ENCODE measurements at places on chromosomes 11 and 22.
A peak's percentile ranks its signal among the peaks of the same experiment; 100 is the strongest.

- no peak for DNase-seq
These were observed 211.4 kb downstream of the ETS1 start for GRCh38 chr11:128375961-128376360.

GRCh38 chr11:61442616-61443015 lies 12.7 kb downstream of the SDHAF2 start:
- no peak for DNase-seq

- DNase-seq = no peak
These were observed 94.4 kb downstream of the SCN3B start for GRCh38 chr11:123560006-123560405.

GRCh38 chr22:25110846-25111578 lies 88.6 kb upstream of the CRYBB3 start:
- peak; percentile 79 for DNase-seq

- no peak for DNase-seq
These were observed 3.1 kb downstream of the BCO2 start for GRCh38 chr11:112178428-112178827.

GRCh38 chr22:32699686-32700085 lies 101.8 kb upstream of the TIMP3 start:
- DNase-seq = no peak

DNA sequence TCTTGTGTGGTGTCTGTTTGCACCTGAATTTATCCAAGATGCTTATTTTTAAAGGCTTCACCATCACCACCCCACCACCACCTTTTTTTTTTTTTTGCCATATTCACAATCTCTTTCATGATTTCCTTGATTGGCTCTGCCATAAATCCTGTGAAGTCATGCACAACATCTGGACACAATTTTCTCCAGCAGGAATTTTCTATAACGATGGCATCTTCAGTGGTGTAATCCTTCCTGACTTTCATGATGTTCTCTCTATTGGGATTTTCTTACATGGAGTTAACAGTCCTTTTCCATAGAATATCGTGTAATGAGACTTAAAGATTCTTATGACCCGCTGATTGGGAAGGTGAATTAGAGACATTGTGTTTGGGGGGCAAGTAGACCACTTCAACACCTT lies 17.8 kb downstream of the ZFP91 start:
- DNase-seq = no peak

DNA sequence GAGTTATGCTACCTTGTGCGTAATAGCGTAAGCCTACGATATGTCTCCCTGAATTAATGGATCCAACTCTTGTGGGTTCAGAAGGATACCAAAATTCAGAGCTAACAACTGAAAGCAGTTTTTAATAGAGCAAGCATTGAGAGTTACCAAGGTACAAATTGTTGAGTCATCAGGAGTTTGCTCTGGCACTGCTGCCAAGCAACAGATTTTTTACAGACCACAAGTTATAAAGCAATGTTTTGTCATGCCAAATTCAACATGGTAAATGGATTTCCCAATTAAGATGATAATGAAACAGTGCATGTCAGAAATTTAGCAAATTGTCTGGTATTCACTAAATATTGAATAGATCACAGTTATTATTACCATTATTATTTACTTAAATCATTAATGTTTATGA lies 295.6 kb downstream of the NELL1 start:
- no peak for DNase-seq

GRCh38 chr11:98964146-98964545 lies 56.6 kb upstream of the CNTN5 start:
- no peak for DNase-seq

GRCh38 chr11:102664001-102664752 lies 39.0 kb upstream of the MMP20 start:
- no peak for DNase-seq

GRCh38 chr11:112834277-112834755 lies 126.9 kb upstream of the NCAM1 start:
- DNase-seq = no peak

- DNase-seq = no peak
These were observed 9.8 kb upstream of the SEPTIN5 start for GRCh38 chr22:19704355-19705015.

GRCh38 chr11:17774232-17775034 lies 39.9 kb downstream of the KCNC1 start:
- DNase-seq = no peak

DNA sequence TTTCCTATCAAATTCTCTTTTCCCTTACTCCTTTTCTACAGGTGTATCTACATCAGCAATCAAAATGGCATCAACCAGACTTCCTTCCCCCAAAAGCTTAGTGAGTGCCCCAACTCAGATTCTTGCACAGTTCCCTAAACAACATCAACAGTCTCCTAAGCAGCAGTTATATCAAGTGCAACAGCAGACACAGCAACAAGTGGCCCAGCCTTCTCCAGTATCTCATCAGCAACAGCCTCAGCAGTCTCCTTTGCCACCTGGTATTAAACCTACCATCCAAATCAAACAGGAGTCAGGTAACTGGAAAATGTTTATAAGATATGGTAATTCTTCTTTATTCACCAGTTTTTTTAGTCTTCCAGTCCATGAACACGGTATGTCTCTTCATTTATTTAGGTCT lies 51.4 kb downstream of the EMSY start:
- DNase-seq = no peak

DNA sequence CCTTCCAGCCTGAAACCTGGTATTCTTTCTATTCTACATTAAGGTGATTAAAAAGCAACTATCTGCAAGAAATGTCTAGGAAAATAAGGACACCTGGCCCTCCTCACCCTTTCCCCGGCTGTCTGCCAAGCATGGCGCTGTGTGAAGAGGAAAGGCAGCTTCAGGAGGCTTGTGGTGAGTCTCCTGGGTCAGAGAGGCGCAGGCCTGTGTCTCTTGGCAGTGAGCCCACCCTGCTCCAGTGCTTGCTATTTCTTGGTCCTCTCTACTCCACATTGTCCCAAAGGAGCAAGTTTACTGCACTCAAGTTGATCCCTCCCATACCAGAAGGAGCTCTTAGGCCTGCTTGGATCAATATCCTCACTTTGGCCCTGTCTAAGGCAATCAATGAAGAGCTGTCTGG lies 520.7 kb upstream of the B3GAT1 start:
- no peak for DNase-seq

DNA sequence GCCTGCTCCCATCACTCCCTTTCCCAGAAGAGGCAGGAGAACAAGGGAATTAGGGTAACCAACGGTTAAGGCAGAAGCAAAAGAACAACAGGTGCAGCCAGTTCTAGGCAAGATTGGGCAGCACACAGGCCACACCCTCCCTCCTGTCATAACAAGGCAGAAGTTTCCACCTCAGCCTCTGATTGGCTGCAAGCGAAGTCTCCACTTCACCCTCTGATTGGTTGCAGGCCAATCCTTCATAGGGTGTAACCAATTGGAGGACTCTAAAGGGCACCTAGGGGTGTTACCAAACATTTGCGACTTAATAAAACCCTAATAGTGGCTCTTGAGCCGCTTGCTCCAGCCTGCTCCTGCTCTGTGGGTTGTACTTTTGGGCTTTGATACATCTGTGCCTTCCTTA lies 153.8 kb downstream of the CACNA1I start:
- DNase-seq = no peak

DNA sequence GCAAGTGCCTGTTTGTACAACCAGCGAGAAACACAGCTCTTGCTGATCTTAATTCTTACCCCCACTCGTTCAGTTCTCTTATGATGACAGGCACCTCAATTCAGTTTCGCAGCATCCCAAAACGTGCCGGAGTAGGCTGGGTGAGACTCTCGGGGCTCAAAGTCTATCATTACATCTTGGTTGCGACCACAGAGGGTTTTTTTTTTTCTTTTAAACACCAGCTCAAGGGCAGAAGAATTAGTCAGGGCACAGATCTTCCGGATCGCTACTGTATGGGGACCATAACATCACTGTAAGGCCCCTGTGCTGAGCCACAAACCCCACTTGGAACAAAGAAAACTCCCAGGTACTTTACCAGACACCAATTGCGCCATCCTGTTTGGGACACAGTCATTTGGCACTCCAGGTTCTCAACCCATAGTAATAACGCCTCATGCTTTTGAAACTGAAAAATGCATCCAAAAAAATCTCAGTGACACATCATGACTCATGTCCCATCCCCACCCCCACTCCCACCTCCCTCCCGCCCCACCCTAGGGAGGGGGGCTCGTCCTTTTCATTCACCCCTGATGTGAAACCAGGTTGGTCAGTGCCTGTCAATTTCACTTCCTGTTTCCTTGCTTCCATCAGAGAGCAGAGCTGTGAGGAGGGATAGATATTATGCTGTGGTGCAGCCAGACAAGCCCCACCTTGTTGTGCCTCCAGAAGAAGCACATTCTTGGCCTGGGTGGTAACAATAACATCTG lies 41.0 kb upstream of the CD5 start:
- no peak for DNase-seq

- no peak for DNase-seq
These were observed 2.4 kb upstream of the SGSM3 start for GRCh38 chr22:40368016-40368415.

GRCh38 chr22:50258361-50259292 lies 2.9 kb downstream of the MAPK12 start:
- DNase-seq = no peak

Measured in kidney capillary endothelial cell (primary cell).